ENCODE measurements at places on chromosomes 6 and 20.

- DNase-seq: no peak
These were observed 7.3 kb upstream of the FLRT3 start for GRCh38 chr20:14344746-14345145.

- no peak for DNase-seq
These were observed 19.0 kb upstream of the MLN start for GRCh38 chr6:33822575-33823395.

GRCh38 chr20:1816384-1817381 is 78.5 kb upstream of the SIRPA start:
- no peak for DNase-seq

DNA sequence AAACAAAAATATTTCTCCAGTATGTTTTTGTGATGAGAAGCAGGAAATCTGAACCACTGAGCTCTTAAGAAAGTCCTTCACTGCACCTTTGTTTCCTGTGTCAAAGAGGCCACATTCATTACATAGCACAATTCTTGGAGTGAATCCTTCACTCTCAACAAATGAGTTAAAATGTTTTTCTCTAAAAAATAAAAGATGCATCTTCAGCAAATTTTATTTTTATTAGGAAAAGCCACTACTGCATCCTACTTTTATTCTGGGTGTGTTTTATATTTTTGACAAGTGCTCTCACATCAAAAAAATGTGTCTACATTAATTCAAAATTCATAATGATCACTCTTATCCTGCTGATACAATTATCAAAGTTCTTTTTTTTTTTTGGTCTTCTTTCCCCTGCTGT is 76.3 kb downstream of the PLCB4 start:
- no peak for DNase-seq

DNA sequence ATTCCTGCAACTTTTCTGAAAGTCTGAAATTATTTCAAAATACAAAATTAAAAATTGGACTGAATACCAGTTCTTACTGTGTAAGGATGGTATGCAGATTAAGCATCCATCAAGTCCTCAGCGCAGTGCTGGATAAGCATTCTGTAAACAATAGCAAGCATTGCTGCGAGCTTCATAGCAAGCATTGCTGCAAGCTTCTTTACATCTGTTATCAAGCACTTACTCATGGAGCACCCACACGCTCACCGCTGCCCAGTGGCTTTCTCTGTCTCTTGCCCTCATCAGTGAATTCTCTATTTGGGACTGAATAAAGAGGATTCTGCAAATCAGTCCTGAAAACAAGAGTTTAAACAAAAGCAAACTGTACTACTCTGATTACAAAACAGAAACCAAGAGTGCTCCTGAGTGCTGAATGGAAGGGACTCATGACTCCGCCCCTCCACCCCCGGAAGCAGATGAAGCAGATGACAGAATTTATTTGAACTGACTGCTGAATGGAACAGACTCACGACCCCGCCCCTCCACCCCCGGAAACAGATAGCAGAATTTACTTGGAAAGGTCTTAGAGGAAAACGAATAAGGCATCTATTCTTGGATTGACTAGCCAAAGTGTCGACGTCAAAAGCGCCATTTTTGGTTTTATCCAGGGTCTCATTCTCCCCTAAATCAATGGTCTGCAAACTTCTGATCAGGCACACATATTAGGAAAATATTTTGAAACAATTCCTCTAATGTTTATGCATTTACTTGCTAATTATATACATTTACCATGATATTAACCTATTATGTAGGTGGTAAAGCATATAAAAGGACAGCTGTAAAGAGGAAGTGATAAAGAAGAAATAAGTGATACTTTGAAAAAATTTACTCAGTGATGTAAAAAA is 22.1 kb upstream of the EYA2 start:
- DNase-seq: no peak

Data from stimulated activated CD8-positive, alpha-beta memory T cell treated with anti-CD3 and anti-CD28 coated beads, Interleukin-2, amount 100 ng/mL, for 48 hours (primary cell).